ENCODE measurements at places on chromosomes 2 and 18.

GRCh38 chr2:138601458-138602165 is 100.0 kb downstream of the SPOPL start:
- DNase-seq = no peak

DNA sequence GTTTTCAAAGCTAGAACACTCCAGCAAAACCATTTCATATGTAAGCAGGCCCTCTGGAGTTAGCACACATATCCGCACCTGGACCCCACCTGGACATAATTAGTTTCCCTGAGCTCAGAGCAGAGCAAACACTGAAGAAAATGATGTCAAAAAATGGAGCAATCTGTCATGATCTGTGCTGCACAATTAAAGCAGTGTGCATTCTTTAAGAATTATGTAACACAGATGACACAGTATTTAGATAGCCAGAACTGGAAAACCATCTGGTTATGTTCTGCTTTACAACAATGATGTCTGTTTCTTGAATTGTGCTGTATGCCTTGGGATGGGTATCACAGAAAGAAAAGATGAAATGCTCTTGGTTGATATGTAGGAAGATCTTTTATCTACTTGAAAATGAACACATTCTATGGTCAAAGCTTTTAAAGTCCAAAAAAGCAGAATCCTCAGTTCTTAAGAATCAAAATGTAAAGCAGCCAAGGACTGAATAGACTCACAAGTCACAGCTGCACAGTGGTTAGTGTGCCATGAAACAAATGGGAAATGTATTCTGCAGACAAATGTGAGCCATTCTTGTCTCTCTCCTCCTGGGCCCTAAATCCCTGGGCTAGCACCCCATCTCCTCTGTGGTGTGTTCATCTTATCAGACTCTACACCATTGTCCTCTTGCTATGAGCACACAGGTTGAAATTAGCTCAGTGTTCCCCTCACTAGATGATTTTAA is 36.8 kb downstream of the HRH4 start:
- DNase-seq = no peak

DNA sequence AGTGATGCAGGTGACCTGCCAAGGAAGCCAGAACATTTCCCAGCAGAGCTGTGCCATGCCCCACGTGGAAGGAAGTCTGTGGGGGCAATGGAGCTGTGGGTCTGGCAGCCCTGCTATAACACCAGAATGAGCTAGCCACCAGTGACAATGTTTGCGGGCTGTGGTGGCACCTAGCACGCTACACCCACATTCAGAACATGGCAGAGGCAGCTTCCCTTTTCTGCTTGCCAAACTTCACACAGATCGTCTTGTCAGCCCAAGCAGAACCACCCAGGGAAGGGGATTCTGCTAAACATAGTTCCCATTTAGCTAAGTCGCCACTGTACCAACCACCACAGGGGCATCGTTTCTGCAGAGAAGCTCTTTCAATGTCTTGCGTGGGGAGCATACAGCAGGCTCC is 27.0 kb upstream of the CCDC93 start:
- no peak for DNase-seq

DNA sequence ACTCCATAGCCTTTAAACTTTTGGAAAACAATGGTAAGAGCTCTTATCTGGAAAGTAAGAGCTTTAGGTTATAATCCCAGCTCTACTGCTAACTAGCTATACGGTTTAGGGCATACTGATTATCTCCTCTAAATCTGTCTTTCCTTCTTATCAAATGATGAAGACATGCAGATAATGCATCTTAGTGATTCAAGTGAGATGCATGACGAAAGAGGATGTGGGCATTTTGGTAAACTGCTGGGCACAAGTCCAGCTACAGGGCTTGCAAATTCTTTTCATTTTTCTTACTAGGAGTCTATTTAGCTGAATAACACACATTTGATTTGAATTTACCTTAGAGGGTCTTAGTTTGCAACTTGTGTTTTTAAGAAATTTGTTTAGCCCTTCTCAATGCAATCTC is 1604.8 kb upstream of the ZEB2 start:
- no peak for DNase-seq

- no peak for DNase-seq
Measured at GRCh38 chr2:20574930-20575329, 76.0 kb downstream of the HS1BP3 start.

DNA sequence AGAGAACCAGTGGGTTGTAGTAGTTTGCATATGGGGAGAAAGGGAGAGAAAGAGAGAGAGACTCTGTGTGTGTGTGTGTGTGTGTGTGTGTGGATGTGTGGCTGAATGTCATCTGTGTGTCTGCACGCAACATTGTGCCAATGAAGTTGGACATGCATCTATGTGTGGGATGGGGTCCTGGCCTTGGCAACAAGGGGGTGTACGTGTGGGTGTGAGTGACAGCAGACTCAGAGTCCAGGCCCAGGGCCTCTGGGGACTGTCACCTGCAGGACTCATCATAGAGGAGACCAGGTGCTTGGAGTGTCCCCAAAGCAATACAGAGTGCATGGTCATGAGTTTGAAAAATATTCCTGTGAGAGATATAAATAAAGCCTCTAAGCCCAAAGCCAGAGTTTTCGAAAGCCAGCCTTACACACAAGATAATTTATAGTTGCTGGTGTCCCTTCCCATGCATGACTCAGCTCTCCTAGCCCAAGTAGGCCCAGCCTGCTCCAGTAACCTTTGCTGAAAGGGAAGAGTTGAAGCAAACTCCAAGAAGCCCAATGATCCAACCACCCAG is 59.9 kb downstream of the TNP1 start:
- no peak for DNase-seq

- no peak for DNase-seq
Measured at GRCh38 chr2:221276033-221276432, 296.1 kb downstream of the EPHA4 start.

DNA sequence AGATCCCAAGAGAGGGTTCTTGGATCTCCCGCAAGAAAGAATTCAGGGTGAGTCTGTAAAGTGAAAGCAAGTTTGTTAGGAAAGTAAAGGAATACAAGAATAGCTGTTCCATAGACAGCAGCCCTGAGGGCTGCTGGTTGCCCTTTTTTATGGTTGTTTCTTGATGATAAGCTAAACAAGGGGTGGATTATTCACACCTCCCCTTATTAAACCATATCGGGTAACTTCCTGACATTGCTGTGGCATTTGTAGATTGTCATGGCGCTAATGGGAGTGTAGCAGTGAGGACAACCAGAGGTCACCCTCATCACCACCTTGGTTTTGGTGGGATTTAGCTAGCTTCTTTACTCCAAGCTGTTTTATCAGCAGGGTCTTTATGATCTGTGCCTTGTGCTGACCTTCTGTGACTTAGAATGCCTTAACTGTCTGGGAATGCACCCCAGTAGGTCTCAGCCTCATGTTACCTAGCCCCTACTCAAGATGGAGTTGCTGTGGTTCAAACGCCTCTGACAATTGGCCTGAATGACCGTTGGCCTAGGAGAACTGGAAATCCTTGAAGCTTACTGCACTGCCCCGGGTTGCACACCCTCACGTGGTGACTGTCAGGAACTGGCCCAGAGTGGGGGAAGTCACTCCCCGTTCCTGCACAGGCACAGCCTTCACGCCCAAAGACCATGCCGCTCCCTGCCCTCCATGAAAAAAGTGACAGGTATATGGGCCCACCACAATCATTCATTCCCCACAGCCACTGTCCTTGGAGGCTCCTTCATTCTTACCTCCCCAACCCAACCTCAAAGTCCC is 136.9 kb downstream of the SEPTIN10 start:
- DNase-seq = no peak

- DNase-seq = no peak
Measured at GRCh38 chr2:109481196-109481555, 132.6 kb downstream of the SEPTIN10 start.

DNA sequence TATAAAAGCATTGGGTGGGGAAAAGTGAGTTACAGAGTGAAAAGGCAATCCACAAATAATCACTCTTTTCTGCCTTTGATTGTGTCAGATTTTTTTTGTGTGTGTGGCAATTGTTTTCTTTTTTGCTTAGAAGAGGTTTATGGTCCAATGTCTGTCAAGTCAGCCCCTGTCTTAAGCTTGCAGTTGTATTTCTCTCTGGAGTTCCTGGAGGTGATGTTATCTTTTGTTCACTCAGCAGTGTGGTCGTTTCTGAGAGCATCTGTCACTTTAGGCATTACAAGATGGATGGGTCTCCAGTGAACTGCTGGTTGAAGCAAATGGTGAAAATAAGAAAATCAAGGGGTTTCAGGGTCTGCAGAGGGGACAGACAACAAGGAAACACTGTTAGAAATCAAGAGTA is 121.3 kb downstream of the GREB1L start:
- DNase-seq = no peak

GRCh38 chr2:86622519-86623042 is 1.1 kb downstream of the RNF103 start:
- peak; percentile 3 for DNase-seq

DNA sequence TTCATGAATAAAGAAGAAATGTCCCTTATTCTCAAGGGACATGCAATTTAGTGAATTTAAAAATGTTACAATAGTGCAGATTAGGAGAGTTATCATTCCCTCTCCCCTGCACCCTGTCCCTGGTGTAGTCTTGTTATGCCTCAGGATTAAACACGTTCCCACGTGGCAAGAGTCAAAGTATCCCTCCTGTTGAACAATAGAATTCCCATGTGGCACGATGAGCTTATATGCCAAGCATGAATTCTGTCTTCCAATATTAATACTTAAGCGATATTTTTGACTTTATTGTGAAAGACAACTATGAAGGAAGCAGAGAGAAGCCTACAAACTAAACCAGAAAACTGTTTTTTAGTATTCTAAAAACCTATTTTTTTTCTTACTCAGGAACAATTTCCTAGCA is 36.7 kb upstream of the SPAG16 start:
- no peak for DNase-seq

GRCh38 chr18:52287151-52287550 is 52.8 kb upstream of the DCC start:
- no peak for DNase-seq

GRCh38 chr2:208086029-208086428 is 38.3 kb downstream of the CRYGD start:
- DNase-seq = no peak

DNA sequence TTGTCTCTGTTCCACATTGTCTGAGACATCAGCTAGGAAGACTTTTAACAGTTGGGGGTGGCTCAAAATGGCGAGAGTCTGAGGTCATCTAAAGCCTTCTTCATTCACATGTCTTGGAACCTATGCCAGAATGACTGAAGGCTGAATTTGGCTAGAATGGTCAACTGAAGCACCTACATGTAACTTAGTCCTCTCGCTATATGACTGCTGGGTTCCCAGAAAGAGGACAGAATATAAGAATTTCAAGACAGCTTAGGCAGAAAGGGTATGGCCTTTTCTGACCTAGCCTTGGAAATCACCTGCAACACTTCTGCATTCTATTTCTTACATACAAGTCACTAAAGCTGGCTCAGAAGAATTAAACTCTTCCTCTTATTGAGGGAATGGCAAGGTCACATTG is 75.6 kb upstream of the OTX1 start:
- no peak for DNase-seq

DNA sequence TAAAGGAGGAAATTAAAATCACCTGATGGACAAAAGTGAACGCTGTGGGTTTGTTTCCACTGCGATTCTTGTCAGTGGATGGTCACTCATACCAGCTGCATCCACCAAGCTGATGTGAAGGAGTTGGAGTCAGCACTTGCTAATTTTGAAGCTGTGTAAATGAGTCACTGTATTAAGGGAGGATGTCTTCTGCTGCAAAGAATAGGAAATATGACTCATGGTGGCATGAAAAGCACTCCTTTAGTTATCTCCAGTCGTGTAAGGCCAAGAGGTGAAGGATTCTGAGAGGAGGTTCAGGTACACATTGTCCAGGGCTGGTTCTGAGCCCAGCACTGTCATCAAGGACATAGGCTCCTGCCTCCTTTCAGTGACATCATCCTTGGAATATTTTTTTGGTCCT is 71.7 kb upstream of the SKOR2 start:
- no peak for DNase-seq

DNA sequence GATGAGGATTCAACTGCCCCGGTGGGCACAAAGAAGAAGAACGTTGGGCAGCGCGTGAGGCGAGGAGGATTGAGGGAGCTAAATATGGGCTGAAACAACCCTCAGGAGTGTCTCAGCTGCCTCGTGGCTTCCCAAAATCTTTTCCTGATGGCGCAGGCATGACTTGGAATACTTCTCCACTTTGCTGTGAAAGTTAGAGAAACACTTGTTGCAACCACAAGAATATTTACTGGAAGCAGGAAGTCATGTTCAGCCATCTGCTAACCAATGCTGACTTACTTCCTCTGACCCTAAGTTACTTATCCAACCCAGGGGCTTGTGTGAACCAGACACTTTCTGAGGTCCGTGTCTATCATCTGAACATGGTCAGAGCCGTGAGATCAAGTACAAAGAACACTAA is 148.8 kb downstream of the ARL4C start:
- DNase-seq = no peak

GRCh38 chr2:228059735-228060134 is 121.8 kb downstream of the SPHKAP start:
- no peak for DNase-seq

- no peak for DNase-seq
Measured at GRCh38 chr18:29062921-29063320, 886.0 kb upstream of the CDH2 start.

DNA sequence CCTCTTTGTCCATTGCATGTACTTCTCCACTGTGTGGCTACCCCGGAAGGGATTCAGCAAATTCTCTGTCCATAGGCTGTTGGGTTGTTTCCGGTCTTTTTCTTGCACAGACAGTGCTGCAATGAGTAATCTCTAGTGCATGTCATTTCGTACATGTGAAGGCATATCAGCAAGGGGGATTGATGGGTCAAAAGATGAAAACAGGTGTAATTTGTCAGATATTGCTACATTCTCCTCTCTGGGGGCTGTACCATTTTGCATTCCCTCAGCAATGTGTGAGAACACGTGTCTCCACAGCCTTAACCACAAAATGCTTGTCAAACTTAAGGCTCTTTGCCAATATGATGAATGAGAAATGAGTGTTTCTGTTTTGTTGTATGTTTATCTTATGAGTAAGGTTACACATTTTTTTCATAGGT is 60.5 kb downstream of the KLHL29 start:
- DNase-seq = no peak

GRCh38 chr2:159151198-159152127 is 135.0 kb downstream of the WDSUB1 start:
- no peak for DNase-seq

DNA sequence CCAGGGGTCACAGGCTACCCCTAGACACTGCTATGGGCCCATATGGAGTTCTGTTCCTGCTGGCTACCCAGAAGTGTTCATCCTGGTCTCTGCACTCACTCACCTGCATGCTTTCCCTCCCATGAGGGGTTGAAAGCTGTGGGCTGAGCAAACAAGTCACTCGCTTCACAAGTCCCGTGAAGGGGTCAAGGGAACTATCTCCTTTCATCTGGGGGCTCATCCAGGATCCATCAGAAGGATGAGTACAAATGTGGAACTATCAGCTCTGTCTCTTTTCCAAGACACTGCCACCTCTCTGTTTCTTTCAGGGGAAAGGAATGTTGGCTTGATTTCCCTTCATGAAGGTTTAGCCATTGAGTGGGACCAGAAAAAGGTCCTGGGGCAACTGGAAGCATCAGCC is 21.7 kb downstream of the SULT1C4 start:
- DNase-seq = no peak

All from COR-L47 (cell line).